ENCODE measurements at places on chromosomes 1 and 21.

DNA sequence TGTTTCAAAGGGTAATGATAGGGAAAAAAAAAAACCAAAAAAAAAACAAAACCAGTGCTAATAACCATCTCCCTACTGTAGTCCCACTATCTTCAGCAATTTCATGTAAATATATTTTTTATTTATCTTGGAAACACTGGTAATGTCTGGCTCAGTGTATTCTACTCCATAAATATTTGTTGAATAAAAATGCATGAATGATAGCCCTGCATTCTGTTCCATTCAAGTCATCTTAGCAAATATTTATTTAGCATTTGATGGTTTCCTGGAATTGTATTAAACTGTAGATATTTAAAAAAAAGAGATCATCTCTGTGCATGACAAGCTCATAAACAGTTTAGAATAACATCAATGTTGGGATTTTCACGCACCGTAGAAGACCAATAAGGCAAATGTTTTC lies 24.2 kb downstream of the IL23R start:
- no peak for DNase-seq

- DNase-seq, result no peak
Measured at GRCh38 chr1:6262555-6263420, 1.9 kb upstream of the GPR153 start.

DNA sequence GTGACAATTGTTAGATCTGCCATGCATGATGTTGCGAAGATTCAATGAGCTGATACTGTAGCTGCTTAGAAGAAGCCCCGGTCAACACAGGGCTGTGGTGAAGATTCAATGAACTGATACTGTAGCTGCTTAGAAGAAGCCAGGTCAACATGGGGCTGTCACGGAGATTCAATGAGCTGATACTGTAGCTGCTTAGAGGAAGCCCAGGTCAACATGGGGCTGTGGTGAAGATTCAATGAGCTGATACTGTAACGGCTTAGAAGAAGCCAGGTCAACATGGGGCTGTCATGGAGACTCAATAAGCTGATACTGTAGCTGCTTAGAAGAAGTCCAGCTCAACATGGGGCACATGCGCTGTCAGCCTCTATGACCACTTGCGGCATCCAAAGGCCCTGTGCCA lies 18.8 kb upstream of the BACE2 start:
- no peak for DNase-seq

GRCh38 chr1:118306851-118307250 lies 121.8 kb upstream of the SPAG17 start:
- no peak for DNase-seq

DNA sequence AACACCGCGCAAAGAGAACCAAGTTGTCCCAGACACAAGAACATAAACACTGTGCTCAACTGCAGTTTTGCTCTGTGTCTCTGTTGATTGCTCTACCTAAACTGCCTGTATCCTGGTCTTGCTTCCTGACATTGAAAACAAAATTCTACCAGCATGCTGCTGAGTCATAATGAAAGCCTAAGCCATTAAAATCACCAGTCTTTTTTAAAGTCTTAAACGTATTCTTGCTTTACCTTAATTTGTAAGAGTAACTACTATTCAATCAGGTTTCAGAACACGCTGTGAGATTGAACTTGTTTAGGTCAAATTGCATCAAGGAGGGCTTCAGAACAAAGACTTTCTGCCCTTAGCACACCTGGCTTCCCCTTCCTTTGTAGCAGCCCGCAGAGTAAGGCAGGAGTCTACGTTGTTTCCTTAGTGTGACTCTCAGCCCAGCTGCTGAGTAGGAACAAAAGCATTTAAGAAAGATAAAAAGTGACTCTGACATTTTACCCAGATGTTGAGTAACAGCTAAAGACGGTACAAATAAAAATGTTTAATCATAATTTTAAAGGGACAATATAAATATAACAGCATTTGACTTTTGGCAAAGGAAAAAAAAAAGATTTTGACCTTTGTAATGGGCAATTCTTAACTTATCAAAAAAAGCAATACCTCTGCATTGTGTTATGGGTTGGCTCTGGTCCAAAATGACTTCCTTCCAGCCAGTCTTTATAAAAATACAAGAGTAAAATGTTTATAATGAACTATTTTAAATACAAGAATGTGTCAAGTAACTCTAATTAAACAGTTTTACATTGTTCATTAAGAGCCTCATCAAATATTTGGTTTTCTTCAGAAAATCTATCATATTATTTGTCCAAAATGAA lies 186.9 kb upstream of the ADGRL4 start:
- DNase-seq, result no peak

DNA sequence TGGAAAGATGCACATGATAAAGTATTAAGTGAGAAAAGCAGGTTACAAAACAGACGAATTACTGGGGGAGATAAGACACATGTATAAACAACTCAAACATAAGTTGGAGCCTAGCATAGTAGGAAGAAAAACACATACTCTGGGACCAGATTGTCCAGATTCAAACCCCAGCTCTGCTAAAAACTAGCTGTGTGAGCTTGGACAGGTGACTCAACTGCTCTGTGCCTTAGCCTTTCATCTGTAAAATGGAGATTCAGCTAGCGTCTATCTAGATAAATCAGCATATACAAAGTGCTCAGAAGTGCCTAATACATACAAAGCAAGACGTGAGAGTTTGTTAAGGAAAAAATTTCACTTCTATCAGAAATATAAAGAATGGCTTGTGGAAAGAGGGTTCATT lies 254.0 kb upstream of the POU3F1 start:
- DNase-seq, result no peak

- peak; percentile 97 for DNase-seq
Measured at GRCh38 chr1:34865981-34866761, 6.6 kb upstream of the SMIM12 start.
